Pulmonary artery endothelial cell (primary cell): ENCODE measurements at places on chromosomes 12 and 14. TPM values are rescaled to one million over a fixed set of nuclear protein-coding genes. Genes with fewer than 3 reads are reported as not detected.

The PIK3C2G gene
- not detected in 2 replicates for total RNA-seq

The E2F7 gene
- total RNA-seq = 10.2 and 12.7 TPM in 2 replicates

The TEX22 gene
- total RNA-seq = 0.13 and 0.14 TPM in 2 replicates

The LALBA gene
- not detected in 2 replicates for total RNA-seq

DNA sequence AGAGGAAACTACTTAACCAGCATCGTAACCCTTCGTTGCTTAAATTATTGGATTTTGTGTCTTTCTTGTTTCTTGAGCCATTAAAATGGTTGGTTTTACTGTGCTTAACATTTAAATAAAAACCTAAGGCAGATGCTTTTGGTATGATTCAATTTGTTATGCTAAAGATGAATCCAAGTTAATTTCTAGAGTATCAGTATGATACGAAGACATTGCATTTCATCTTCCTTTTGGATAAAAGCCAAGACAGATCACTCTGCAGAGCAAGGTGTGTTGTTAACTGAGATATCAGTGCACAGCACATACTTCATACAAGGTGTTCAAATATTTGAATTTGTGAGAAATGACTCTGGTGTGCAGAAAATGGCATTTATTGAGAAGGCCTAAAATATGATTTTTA is 480.5 kb downstream of the PCNX1 start:
- no peak for DNase-seq

- DNase-seq = no peak
Measured at GRCh38 chr12:53844994-53845844, 93.4 kb upstream of the HOXC13 start.

- no peak for DNase-seq
Measured at GRCh38 chr14:73744874-73745529, 30.8 kb upstream of the PNMA1 start.

DNA sequence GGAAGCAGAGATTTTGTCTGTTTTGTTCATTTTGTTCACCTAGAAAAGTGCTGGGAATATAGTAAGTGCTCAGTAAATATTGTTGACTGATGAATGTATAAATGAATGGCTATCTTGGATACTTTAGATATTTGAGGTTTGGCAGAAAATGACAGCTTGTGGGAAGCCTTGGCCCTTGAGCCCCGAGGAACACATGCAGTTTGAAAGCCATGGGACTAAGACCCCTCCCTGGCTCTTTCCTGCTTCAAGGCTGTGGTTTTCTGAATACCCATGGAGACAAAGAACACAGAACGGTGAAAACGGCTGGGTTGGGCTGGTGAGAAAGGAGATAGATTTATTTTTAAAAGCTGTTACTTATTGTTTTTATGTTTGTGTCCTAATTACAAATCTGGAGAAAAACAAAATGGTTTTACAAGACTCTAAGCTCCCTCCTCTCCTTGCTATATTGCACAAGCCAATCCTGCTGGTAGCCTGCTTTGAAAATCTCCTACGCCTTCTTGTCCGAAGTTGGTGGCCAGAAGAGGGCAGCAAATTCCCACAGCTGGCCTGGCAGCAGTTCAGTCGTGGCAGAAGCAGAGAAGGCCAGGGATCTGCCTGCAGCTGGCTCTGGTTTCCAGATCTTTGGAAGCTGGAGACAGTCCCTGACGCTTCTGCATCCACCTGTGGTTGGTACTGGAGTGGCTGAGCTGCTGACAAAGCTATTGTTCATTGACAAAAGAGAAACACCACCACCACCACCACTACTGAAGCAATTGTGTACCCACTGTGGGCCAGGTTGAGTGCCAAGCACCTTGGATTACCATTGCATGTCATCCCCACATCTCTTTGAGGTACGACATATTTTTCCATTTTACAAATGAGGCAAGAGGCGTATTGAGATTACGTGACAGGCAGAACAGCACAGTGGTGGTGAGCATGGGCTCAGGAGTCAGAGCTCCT is 5.2 kb upstream of the KRT85 start:
- peak; percentile 44 for DNase-seq

DNA sequence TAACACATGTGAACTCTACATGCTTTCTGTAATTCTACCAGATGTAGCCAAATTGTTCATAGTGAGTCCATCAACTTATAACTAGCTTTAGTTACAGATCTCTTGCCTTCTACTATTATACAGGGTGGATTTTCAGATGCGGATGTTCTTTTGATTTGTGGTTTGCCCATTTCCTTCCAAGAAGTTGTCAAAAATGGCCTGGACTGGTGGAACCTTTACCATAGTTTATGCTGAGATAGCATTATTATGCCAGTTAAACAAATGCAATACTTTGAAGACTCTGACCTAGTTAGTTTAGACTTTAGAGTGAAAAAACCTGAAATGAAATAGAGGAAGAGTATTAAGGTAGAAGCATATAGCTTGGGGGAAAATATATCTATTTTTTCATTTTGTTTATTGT is 27.4 kb upstream of the CFL2 start:
- DNase-seq = no peak

DNA sequence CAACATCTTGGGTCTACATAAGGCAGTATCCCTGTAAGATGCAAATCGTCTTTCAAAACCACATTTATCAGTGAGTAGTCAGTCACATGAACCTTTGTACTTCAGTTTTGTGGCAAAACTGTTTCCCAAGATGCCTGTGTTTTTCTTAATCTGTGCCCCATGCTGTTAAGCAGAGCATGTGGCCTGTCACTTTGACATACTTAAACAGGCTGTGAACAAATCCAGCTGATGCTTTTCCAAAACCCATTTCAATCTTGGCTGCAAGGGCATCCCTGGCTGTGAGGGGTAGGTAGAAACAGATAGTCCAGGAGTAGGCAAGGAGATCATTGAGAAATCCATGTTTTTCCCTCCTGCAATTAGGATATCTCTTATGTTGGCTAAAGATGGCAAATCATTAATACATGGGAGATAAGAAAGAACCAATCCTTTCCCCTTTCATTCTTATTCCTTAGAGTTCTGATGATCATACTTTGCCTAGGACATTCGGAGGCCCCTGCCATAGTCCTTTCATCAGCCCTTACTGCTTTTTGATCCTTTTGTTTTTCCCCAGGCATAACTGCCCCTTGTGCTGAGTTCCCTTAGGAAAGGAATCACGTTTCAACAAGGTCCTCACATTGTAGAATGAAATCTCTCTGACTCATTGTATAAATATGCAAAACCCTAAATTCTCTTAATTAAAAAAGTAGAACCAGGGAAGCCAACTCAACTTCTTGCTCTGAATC is 121.1 kb upstream of the EEA1 start:
- no peak for DNase-seq

DNA sequence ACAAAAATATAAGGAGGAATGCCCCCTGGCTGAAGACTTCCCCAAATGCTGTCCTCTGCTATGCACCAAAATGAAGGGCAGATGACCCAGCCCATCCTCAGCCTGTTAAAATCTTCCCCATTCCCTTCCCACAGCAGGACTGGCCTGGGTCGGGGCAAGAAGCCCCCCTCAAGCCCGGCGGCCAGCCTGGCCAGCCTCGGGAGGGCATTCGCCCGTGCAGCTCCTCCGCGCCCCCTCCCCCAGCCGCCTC is 413 bp downstream of the RARG start:
- DNase-seq = no peak

DNA sequence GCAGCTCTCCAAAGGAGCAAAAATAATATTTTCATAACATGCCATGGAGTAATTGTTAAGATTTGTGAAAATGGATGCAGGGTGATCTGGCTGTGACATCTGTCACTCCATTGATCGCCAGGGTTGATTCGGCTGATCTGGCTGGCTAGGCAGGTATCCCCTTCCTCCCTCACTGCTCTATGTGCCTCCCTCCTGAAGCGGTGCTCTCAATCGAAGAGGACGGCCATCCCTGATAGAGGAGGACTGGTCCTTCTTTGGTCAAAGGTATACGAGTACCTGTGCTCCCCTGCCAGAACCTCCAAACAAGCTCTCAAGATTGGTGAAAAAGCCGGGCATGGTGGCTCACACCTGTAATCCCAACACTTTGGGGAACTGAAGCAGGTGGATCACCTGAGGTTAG is 47.9 kb downstream of the VCPKMT start:
- no peak for DNase-seq

GRCh38 chr14:33922125-33922524 is 28.7 kb downstream of the EGLN3 start:
- DNase-seq = peak; percentile 43

DNA sequence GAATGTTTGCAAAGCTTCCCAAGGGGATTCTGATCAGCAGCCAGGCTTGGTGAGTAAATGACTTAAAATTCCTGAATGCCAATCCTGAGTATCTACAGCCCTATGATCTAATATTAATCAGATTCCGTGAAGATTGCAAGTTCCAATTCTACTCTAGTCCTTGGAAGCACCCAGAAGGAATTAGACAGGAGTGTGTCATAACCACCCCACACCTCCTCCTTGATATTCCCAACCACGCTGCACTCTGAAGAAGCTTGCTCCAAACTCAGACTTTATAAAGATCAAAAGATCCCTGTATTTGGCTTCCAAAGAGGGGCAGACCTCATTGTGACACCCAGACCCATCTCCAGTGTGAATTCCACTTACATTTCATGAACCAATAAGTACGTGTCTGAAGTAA is 306.0 kb downstream of the BCL11B start:
- DNase-seq = no peak

DNA sequence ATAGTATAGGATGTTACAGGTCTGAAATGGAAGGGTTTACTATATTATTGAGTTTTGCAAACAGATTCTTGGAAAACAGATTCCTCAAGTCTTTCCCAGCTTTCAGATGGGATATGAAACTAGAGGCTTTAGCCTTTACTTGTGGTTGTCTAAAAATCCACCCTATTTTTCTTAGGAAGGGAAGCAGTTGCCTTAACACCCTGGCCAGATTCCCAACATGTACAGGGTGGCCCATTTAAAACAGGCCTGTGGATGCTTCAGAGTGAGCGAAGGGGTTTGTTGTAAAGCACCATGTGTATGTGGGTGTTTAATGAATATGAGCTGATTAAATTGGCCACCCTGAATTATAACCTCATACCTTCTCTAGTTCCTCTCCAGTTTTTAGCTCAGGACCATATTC is 415.9 kb downstream of the ZFP36L1 start:
- DNase-seq = no peak
